ENCODE measurements at places on chromosomes 3 and 15. TPM values are rescaled to one million over a fixed set of nuclear protein-coding genes. Genes with fewer than 3 reads are reported as not detected.
A peak's percentile ranks its signal among the peaks of the same experiment; 100 is the strongest.

DNA sequence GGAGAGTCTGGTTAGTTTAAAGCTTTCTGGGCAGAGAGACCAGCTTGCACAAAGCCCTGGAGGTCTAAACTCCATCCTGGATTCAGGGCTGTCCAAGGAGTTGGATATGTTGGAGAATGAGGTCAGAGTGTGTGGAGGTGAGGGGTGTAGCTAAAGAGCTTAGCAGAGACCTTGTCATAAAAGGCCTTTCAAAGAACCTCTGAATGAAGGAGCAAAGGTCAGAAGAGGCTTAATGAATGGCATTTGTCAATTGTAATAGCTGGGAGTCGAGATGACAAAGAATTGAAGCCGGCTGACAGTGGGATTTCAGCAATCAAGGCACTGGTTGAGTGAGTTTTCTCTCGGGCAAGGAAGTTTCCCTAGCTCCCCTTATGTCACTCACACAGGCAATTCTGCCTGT lies 202.6 kb downstream of the PDCD6IP start:
- no peak for DNase-seq

DNA sequence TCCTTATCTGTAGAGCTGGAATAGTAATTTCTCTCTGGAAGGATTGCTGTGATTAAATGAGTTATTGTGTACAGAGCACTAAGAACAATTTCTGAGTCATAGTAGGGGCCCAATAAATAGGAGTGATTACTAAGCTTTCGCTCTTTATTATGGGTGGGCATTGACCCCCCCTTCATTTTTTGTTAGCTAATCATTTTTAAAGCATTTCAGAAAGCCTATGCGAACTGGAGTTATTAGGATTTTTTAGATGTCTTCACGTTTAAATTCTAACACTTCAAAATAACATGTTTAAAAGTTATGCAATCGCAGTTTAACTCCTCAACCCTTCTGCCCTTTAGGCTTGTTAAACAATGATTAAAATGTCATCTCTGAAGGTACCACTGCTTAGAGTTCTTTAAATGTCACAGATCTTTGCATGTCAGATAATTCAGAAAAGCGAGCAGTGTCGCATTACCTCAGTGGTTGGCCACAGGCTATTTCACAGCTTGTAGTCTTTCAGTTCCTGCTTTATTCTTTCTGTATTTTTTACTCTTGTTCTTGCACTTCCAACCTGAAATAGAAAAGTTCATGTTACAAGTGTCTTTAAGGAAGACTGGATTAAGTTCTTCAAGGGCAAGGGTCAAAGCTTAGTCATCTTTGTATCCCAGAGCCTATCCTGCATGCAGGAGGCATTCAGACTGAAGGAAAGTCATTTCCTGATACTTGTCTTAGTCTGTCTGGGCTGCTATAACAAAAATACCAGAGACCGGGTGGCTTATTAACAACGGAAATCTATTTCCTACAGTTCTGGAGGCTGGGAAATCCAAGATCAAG lies 102.9 kb downstream of the FNDC3B start:
- peak; percentile 84 for DNase-seq

- no peak for DNase-seq
Observed at GRCh38 chr15:38600236-38600635, 35.6 kb upstream of the RASGRP1 start.

DNA sequence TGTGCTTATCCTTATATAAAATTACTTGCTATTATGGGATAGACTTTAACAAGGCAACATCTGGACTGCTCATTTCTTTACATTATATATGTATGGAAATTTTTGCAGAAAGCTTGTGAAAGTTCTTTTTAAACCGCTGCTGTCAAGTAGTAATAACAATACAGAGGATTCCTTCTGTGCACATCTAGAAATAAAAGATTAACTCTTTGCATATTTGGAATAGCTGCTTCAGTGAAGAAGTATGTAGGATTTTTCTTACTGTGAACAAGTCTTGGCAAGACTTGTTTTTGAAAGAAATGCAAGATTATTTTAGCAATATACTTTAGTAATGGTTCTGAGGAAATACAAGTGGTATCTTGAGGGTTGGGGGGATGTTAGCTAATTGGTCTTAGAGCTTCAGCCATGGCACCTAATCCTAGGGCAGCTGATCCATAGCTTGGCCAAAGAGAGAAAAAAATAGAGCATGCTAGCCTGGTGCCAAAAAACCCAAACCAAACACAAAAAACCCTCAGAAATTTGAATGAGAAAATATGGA lies 4.3 kb downstream of the PRKCI start:
- DNase-seq, result peak; percentile 49

DNA sequence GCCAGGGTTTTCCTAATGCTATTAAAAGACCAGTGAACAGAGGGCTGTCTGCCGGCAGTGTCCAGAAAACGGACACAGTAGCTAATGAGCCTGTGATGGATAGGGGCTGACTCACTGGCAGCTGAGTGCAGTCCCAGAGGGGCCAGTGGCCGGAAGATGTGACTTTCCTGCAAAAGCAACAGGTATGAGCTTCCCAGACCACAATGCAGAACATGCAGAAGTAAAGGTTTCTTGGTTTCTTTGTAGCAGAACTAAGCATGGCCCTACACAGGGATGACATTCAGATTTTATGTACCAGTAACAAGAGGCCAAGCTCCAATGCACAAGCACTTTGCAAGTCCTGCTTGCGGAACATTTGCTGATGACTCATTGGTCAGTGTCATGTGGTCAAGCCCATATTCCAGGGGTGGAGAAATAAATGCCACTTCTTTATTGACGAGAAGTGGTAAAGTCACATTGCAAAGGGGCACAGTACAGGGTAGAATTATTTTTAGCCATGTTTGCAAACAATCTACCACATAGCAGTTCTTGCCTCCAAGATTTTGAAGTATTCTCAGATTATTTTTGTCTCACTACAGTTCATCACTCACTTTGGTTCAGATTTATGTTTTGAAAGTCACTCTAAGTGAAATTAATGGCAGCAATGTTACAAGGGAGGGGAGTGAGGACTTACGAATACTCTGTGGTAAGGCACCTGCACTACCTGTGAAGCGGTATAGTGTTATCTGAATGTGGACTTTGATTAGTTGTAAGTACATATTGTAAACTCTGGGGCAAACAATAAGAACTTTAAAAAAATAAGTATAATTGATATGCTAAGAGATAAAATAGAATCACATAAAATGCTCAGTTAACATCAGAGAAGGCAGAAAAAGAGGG lies 263.3 kb downstream of the ABHD5 start:
- DNase-seq, result peak; percentile 89

GASK1A gene
- 1.1 TPM for total RNA-seq

SEMA5B gene
- total RNA-seq, result not detected

ACP3 gene
- total RNA-seq, result not detected

GRCh38 chr3:129504471-129505100 lies 23.9 kb upstream of the RHO start:
- no peak for DNase-seq
